NCI-H1417 (cell line): ENCODE measurements at places on chromosomes 16 and 17.

- DNase-seq = no peak
These were observed 1.0 kb downstream of the NECAB2 start for GRCh38 chr16:83968891-83969649.

GRCh38 chr16:13324851-13325250 lies 423.5 kb downstream of the SHISA9 start:
- DNase-seq = no peak

GRCh38 chr16:64543031-64543430 lies 578.8 kb downstream of the CDH11 start:
- no peak for DNase-seq

DNA sequence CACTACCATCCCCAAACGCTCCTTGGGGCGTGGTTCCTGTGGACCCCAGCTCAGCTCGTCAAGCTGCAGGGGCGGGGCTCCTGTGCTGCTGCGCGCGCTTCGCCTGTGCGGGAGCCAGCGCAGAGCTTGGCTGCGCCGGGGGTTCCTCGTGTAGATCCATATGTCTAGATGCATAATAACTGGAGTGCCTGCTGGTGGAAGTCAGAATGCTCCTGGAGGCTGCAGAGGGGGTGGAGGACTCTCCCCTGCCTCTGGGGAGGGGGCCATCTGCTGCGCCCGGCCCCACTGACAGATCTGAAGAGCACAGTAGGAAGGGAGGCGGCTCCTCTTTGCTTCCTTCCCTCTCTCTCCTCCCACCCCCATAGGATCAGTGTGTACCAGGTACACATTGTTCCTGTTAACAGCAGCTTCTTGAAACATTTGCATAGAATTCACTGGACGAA lies 4.6 kb downstream of the RASD1 start:
- DNase-seq = no peak
